ENCODE measurements at places on chromosomes 2 and 18.

DNA sequence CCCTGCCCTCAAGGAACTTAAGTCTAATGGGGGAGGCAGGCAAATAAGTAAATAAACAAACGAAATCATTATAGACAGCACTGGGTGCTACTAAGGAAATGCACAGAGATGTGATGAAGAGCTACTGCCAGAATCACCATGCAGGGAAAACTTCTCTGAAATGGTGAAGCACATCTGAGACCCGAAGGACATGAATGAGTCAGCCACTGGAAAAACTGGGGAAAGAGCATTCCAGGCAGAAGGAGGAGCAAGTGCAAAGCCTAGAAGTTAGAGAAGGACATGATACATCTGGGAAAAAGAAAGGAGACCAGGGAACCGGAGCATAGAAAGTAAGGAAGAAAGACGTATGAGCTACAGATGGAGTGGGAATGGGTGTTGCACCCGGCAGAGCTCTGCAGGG, 56.8 kb downstream of the TGFA start:
- no peak for DNase-seq

DNA sequence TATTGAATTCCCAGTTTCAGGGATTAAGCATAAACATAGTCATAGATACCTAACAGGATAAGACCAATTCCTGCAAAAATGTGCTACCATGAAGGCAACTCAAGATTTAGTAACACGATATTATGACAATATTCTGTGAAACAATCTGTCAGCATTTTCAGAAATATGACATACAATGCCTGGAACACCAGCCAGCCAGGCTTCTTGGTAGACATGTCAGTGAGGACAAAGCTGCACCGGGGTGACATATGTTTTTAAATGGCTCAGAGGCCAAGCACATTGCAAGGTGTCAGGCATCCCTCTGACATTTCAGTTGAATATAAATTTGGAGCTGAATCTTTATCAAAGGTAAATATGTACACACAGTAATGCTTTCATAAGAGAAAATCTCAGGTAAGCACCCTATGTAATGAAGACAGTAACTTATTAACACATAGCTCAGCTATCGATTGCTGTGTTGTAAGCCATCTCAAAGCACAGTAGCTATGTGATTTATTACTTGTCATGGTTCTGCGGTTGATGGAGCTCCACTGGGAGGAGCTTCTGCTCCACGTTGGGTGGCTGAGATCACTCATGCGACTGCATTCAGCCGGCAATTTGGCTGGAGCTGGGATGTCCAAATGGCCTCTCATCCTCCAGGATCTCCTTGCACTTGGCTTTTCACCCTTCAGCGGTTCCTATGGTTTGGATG, 31.9 kb upstream of the EML6 start:
- DNase-seq, result no peak

GRCh38 chr18:42922363-42922762, 193.1 kb downstream of the RIT2 start:
- no peak for DNase-seq

DNA sequence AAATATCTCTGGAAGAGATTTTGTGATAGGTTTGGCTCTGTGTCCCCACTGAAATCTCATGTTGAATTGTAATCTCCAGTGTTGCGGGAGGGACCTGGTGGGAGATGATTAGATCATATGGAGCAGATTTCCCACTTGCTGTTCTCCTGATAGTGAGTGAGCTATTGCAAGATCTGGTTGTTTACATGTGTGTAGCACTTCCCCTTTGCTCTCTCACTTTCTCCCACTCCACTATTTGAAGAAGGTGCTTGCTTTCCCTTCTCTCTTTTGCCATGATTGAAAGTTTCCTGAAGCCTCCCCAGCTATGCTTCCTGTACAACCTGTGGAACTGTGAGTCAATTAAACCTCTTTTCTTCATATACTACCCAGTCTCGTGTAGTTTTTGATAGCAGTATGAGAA, 97.0 kb upstream of the FN1 start:
- DNase-seq, result peak; percentile 71

DNA sequence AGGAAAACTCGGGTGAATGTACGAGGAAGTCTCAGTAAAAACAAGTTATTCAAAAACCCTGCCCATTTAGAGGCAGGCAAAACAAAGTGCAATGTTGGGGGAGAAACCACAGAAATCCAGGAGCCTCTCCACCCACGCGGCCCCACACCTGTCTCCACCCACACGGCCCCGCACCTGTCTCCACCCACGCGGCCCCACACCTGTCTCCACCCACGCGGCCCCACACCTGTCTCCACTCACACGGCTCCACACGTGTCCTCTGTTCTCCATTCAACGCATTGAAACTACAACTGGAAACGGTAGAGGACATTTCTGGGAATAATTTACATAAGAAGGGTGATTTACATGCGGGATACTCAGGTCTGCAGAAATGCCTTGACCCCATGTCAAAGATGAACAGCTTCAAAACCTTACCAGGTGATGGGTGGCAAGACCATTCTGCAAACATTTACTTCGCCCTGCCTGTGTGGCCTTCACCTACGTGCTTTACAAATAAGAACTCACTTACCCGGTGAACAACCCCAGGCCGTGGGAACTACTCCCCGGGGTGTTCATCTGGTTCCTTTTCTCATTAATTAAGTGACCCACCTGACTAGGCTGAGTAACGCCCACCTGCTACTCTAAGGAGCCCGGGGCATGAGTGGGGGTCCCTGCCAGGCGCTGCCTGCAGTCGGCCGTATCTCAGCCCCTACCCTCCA, 100.4 kb downstream of the EIPR1 start:
- DNase-seq, result no peak

- peak; percentile 52 for DNase-seq
These were observed 1.3 kb downstream of the PKP4 start for GRCh38 chr2:158457826-158458616.

DNA sequence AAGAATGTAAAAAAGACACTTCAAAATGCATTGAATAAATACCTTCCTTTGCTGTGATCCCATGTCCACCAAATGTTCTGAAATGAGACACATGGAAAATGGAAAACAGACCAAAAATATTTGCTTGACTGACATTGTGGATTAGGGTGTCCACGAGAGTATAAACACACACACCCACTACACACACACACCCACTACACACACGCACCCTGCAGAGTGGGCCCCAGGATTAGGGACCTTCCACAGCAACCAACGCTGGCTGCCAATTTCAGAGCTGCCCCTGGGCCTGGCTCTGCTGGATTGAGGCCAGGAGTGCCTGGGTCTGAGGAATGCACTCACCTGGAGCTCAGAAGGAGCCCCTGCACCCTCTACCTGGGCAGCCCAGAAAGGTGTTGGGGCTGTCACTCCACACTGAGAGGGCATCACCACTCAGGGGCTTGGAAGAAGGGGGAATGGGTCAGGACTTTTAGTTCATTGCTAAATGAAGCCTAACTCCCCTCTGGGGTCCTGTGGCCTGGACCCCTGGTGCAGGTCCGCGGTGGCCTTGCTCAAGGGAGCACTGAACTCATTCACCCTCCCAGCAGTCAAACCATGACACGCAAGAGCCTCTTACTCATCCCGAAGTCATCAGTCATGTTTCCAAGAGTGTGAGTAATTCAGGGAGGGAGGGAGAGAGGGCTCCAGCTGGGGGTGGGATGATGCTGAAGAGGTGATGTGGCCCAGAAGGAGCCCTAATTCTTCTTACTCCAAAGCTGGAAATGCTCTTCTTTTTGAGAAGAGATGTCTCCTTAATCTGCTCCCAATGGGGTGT, 50.2 kb upstream of the PLB1 start:
- DNase-seq, result peak; percentile 96

DNA sequence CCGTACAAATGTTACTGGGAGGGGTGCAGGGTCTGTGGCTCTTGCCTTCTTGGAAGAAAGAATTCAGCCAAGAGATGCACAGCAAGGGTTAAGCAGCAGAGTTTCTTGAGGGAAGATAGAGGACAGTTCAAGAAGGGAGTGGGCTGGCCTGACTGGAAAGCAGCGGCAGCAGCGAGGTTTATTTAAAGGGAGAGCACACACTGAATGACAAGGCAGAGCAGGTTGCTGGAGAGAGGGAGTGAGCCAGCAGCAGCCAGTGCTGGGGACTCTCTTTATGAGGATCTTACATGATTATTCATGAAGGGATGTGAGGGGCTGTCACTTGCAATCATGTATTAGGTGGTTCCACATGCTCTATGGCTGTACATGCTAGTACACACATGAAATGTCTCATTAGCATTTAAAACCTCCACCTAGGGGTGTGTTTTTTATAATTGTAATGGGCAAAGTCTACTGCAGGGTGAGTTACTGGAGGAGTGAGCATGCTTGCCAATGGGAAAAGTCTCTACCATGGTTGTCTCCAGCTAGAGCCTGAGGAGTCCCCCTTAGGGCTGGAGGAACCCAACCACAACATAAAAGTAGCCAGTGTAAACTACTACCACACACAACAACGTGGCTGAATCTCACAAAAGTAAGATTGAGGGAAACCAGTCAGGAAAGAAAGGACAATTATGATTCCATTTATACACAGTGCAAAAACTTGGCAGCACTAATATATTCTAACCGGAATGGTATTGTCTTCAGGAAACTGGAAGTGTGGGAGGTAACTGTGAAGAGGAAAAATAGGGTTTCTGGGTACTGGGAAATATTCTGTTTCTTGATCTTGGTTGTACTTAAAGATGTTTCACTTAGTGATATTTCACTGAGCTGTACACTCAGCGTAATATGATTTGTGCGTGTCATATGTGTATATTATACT, 87.6 kb upstream of the FAM110C start:
- DNase-seq, result no peak

- peak; percentile 50 for DNase-seq
These were observed 622.1 kb upstream of the ZEB2 start for GRCh38 chr2:145141981-145142380.

DNA sequence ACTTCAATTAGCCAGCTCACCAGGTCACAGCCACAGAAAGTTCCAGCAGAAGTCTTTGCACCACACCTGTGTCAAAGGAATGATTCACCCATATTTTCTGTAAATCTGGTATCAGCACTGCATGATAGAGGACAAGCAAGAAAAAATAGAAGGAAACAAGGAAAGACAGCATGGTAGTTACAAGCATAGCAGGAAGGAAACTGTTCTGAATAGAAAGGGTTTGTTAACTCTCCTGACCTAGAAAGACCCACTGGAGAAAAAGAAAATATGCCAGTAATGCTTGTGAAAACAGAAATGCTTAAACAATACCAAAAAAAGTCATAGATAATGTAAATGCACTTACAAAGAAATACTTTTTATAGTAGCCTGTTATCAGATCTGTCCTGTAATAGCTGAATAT, 40.8 kb downstream of the SCRN3 start:
- no peak for DNase-seq

DNA sequence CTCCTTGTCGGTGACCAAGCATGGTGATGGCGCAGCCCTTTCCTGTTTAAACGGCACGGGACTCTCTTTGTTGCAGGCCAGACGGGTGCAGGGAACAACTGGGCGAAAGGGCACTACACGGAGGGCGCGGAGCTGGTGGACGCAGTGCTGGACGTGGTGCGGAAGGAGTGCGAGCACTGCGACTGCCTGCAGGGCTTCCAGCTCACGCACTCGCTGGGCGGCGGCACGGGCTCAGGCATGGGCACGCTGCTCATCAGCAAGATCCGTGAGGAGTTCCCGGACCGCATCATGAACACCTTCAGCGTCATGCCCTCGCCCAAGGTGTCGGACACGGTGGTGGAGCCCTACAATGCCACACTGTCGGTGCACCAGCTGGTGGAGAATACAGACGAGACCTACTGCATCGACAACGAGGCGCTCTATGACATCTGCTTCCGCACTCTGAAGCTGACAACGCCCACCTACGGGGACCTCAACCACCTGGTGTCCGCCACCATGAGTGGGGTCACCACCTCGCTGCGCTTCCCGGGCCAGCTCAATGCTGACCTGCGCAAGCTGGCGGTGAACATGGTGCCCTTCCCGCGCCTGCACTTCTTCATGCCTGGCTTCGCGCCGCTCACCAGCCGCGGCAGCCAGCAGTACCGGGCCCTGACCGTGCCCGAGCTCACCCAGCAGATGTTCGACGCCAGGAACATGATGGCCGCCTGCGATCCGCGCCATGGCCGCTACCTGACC, 17.1 kb downstream of the TUBB6 start:
- no peak for DNase-seq

- DNase-seq, result peak; percentile 76
These were observed 88.8 kb downstream of the ZCCHC2 start for GRCh38 chr18:62611453-62612288.

- DNase-seq, result no peak
These were observed 161.5 kb downstream of the SLC39A10 start for GRCh38 chr2:195818526-195818925.

DNA sequence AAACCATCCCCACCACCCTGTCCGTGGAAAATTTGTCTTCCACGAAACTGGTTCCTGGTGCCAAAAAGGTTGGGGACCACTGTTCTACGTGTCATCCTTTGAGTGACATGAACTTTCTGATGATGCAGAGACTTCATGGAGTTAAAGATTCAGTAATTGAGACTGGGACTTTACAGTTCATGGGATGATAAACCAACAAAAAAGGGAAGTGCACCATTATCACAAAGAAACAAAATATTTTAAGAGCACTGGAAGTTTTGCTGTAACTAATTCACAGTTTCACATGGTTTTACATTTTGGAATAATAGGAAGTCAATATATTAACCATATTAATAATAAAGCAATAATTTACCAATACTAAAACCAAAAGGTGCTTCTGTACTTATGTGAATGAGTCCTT, 126.8 kb downstream of the AQP4 start:
- DNase-seq, result no peak

GRCh38 chr2:236001166-236001828, 166.9 kb downstream of the GBX2 start:
- DNase-seq, result peak; percentile 7

DNA sequence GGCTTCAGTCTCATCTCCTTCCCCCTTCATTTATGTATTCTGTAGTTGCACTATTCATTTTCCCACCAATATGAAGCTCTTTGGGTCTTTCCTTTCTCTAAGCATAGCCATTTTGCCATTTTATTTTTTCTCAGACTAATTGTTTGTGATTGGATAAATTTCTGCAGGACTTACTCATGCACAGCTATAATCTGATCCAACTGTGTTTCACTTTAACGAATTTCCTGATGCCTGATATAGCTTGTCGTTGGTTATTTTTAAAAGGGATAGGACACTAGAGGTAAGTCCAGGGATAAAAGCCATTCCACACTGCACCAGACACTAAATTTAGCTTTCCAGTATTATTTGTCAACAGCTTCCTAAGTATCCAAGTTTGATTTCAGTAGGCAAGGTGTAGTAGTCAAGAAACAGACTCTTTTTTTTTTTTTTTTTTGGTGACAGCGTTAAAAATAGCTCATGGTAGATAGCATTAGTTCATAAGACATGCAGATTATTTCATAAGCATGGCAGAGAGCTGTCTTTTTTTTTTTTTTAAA, 17.4 kb downstream of the ASB18 start:
- DNase-seq, result no peak

DNA sequence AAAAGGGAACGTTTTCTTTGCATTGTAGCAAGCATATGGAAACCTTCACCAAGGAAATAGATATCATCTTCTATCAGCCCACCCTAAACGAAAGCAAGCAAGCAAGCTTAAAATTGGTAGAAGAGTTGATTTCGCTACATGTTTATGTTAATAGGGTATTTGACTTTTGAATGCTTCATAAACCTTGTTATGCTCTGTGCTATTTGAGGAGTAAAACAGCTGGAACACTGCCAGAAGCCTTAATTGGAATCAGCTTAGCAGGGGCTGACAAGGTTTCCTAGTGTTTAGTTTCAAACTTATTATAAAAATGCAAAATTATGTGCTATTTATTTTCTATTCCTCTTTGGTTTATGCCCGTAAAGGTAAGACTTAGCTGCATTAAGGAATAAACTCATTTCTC, 70.6 kb upstream of the LINC00305 start:
- DNase-seq, result no peak
